ENCODE measurements at places on chromosomes 13 and 19. TPM values are rescaled to one million over a fixed set of nuclear protein-coding genes. Genes with fewer than 3 reads are reported as not detected.

DNA sequence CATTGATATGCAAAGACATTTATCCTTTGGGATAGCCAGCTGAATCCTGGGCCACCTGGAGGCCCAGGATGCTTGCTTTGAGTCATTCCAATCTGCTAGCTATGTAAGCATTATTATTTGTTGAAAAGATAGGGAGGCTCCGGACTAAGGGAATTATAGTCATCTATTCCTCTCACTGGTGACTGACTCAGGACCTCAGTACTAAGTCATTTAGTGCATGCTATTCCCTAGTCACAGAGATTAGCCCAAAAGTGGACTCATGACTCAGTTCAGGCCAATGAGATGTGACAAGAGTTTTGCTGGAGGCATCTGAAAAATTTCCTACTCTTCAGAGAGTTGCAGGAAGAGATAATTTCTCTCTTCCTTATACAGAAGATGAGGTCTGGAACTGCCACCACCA lies 67.9 kb upstream of the ITM2B start:
- no peak overlapping the region for H3K27ac ChIP-seq
- no peaks in the 10 kb centered on the region for H3K36me3 ChIP-seq

DNA sequence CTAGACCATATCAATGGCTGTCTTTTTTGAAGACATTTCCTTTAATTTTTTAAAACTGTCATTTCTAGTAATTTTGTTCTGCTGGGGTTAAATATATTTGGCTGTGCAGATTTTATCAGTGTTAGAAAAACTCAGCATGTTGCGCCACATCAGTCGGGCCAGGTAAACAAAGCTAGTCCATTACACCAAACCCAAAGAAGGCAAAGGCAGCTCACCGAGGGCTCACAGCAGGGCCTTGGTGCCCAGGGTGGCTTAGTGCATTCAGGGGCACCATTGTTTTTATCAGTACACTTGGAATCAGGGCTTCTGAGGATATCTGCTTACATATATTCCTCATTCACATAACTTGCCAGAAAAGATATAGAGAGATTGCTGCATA lies 22.2 kb downstream of the SPATA13 start:
- no peaks in the 10 kb centered on the region for H3K36me3 ChIP-seq
- no peaks in the 10 kb centered on the region for H3K4me1 ChIP-seq
- no peak for DNase-seq
- H3K27ac ChIP-seq, result no peak overlapping the region
- no peak overlapping the region for H3K4me3 ChIP-seq

DNA sequence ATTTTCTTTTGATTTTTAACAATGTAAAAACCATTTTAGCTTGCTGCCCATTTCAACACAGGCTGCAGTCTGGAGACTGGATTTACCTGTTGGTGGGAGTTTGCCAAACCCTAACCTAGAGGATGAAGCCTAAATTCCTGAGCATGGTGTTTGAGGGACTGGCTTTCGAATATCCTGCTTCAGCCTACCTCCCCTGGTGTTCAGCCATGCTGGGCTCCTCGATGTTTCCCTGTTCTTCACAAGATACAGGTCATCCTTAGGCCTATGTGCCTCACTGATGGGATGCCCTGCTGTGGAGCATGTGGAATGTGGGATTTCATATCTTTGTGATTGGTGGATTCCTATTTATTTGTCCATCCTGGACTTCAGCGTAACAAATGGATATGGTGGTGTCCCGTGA lies 20.4 kb upstream of the ERCC5 start:
- H3K36me3 ChIP-seq, result peaks cover 41% of the 10 kb centered on the region
- H3K4me3 ChIP-seq, result no peak overlapping the region
- H3K27me3 ChIP-seq, result no peaks in the 10 kb centered on the region
- DNase-seq, result no peak

DNA sequence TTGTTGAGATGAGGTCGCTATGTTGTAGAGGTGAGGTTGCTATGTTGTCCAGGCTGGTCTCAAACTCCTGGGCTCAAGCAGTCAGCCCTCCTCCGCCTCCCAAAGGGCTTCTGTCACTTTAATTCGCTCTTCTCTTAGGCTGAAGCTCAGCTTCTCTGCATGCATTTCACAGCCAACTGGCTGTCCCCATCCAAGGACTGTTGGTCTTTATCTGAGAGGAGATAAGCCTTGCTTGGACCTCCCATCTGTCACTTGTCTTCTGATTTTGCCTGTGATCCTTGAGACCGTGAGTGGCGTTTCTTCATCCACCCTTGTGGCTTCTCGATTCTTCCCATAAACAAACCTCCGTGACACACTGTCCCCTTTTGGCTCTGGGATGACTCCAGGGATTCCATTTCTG lies 24.4 kb downstream of the CERS1 start:
- no peaks in the 10 kb centered on the region for H3K27me3 ChIP-seq
- no peaks in the 10 kb centered on the region for H3K4me1 ChIP-seq
- no peak for DNase-seq
- H3K27ac ChIP-seq, result no peak overlapping the region
- no peak overlapping the region for H3K4me3 ChIP-seq

DNA sequence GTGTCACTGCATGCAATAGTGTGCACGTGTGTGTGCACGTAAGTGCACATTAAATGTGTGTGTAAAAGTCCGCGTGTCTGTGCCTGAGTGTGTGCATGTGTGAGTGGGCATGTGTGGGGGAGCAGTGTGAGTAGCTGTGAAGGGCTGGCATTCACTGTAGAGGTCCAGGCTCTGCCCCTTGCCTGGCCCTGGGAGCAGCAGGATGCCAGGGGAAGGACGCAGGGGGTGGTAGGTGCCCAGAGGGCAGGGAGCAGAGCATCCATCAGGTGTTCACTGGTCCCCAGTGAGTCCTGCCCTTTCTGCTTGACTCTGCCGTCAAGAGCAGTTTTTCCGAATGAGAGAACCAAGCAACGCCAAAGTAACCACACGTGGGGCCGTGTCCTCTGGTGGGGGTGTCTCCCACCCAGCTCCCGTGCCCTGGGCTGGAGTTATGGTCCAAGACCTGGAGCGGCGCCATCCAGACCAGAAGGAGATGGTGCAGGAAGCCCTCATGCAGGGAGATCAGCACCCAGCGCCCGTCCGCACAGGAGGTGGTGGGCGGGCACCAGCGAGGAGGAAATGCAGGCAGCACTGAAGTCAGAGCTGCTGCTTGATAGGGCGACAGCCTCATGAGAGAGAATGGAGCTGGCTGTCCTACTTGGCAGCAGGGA lies 68.5 kb downstream of the TEX29 start:
- no peak overlapping the region for H3K4me3 ChIP-seq
- peaks cover 8% of the 10 kb centered on the region for H3K4me1 ChIP-seq
- DNase-seq, result no peak
- no peaks in the 10 kb centered on the region for H3K27me3 ChIP-seq

DNA sequence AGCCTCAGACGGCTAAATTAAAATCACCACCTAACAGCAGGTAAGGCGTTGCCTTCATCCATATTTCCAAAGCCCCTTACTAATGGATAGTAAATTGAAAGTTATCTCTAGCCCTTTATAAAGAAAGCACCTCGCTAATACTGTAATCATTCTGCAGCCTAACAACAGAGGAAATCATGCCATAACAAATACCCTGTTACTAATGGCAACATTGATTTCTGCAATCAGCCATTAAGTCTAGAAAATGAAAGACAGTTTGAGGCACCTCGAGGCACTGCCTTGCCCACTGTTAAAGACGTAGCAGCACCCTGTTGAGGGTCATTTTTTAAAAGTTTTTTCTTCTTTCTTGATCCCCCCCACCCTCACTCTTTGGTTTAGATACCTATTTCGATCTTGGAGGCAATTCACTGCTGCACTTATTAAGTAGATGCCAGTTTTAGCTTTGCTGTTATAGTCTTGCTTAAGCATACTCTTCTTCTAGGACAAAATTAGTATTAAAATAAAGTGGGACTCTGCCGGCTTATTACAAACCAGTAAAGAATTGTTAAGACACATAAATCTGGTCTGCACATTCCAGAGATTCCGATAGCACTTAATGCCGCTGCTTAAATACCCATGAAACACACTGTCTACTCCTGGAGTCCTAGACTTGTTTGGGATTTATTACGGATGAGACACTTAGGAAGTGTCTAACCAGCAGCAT lies 74.8 kb downstream of the ZNF536 start:
- no peak for DNase-seq
- H3K4me1 ChIP-seq, result peaks cover 12% of the 10 kb centered on the region
- no peak overlapping the region for H3K27ac ChIP-seq
- H3K27me3 ChIP-seq, result no peaks in the 10 kb centered on the region
- H3K4me3 ChIP-seq, result no peak overlapping the region
- no peaks in the 10 kb centered on the region for H3K36me3 ChIP-seq

- peaks cover 25% of the 10 kb centered on the region for H3K4me1 ChIP-seq
- no peak for DNase-seq
- H3K36me3 ChIP-seq, result no peaks in the 10 kb centered on the region
Observed at GRCh38 chr13:33544308-33544707, 258.8 kb upstream of the STARD13 start.

GRCh38 chr13:24288870-24289269 lies 20.5 kb upstream of the C1QTNF9 start:
- DNase-seq, result no peak
- peaks cover 3% of the 10 kb centered on the region for H3K36me3 ChIP-seq
- H3K27me3 ChIP-seq, result no peaks in the 10 kb centered on the region

- H3K4me3 ChIP-seq, result peak within 1 kb of the TSS; percentile 47
- no peak within 1 kb of the TSS for H3K27ac ChIP-seq
- DNase-seq, result peak; percentile 73
- H3K4me1 ChIP-seq, result peaks cover 18% of the 10 kb centered on the region
- peaks cover 5% of the 10 kb centered on the region for H3K27me3 ChIP-seq
- H3K36me3 ChIP-seq, result no peaks in the 10 kb centered on the region
Observed at GRCh38 chr19:53991224-53992113, at the start of gene CACNG6. Gene CACNG6 (plus strand): TSS chr19:53991637. CDS start chr19:53992878, 1,241 bp downstream.

DNA sequence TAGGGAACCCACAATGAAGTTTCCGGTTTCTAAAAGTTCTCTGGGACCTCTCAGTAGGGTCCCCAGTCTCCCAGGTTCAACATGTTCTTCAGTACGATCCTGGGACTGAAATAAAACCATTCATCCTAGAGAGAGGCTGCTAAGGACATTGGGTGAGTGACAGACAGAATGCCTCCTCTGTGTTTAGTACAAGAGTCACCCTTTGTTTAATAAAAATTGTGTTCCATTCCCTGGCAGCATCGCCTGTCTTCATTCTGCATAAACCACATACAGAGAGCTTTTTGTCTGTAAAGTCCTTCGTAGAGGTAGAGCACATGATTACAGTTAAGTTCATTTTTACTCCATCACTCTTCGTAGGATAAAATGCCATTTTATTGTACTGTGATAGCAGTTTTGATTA lies 95.3 kb upstream of the GPR12 start:
- H3K27ac ChIP-seq, result no peak overlapping the region
- H3K27me3 ChIP-seq, result no peaks in the 10 kb centered on the region
- no peak for DNase-seq
- peaks cover 21% of the 10 kb centered on the region for H3K4me1 ChIP-seq
- H3K4me3 ChIP-seq, result no peak overlapping the region
- H3K36me3 ChIP-seq, result no peaks in the 10 kb centered on the region

- H3K4me1 ChIP-seq, result no peaks in the 10 kb centered on the region
- H3K4me3 ChIP-seq, result no peak overlapping the region
- H3K27ac ChIP-seq, result no peak overlapping the region
- no peak for DNase-seq
- H3K27me3 ChIP-seq, result peaks cover 9% of the 10 kb centered on the region
Observed at GRCh38 chr19:29479941-29480340, 45.9 kb upstream of the VSTM2B start.

GRCh38 chr13:52128714-52129700 lies at the start of gene NEK5:
Gene NEK5 (minus strand): TSS chr13:52129073. CDS start chr13:52127482, 1,591 bp downstream.
- peak; percentile 90 for DNase-seq
- peak within 1 kb of the TSS; percentile 71 for H3K4me3 ChIP-seq
- peaks cover 23% of the 10 kb centered on the region for H3K36me3 ChIP-seq

GRCh38 chr19:280541-281009 lies 10.6 kb downstream of the PLPP2 start:
- no peak for DNase-seq
- no peak overlapping the region for H3K27ac ChIP-seq
- no peaks in the 10 kb centered on the region for H3K27me3 ChIP-seq
- no peaks in the 10 kb centered on the region for H3K36me3 ChIP-seq

DNA sequence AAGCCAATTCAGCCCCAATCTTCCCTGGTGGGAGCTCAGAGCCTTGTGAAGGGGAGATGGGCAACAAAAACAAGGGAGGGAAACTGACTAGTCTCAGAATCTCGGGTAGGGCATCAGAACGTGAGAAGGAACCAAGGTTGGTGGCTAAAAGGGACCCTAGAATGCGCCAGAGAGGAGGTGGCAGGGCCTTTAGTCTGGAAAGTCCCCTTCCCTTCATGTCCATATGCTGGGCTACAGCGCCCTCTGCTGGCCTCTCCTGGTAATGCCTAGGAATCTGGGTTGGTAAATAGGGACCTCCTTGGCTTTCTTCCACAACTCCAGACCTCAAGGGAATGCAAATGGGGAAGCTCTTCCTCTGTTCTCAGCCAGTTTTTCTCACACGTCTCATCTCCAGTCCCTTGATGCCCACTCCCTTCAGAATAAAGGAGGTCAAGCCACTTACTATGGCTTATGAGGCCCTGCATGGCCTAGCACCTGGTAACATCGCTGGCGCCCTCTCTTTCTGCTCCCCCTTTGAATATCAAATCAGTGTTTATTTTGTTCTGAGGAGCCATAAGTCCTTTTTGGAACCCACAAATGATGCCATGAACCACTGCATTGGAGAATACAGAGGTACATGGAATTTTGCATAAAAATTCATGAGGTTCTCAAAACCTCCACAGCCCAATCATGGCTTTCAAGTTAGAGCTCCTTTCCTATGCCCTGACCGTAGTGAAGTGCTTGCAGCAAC lies 1.4 kb upstream of the CCDC97 start:
- peaks cover 54% of the 10 kb centered on the region for H3K36me3 ChIP-seq
- H3K27me3 ChIP-seq, result no peaks in the 10 kb centered on the region
- H3K4me3 ChIP-seq, result peak overlapping the region; percentile 69

DNA sequence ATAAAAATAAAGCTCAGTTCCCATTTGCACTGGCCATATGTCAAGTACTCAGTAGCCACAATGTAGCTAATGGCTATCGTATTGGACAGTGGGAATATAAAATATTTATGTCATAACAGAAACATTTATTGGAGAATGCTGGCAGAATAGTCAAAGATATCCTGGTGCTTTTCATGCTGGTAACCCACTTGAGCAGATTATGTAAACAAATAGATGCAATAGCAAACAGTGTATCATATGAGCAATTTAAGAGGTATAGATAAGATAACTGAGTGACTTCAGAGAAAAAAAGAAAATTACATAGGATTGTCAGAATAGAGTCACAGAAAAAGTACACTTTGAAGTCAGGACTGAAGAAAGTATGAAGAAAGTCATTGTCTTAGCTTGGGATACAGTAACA lies 426.6 kb downstream of the NDFIP2 start:
- no peak for DNase-seq
- H3K27me3 ChIP-seq, result no peaks in the 10 kb centered on the region
- H3K4me3 ChIP-seq, result no peak overlapping the region

GRCh38 chr13:76643596-76643995 lies 242.6 kb downstream of the KCTD12 start:
- H3K27me3 ChIP-seq, result no peaks in the 10 kb centered on the region
- no peaks in the 10 kb centered on the region for H3K36me3 ChIP-seq
- no peak overlapping the region for H3K4me3 ChIP-seq
- DNase-seq, result no peak
- no peak overlapping the region for H3K27ac ChIP-seq

KBTBD7 gene
- 1.3 TPM for polyA plus RNA-seq

NBEA gene
- 12.3 TPM for polyA plus RNA-seq

FUT1 gene
- 0.03 TPM for polyA plus RNA-seq

PRODH2 gene
- not detected for polyA plus RNA-seq

CYP2A7 gene
- polyA plus RNA-seq, result not detected

LENG1 gene
- polyA plus RNA-seq, result 11.4 TPM

All from SK-N-SH (cell line).